Breast epithelium (tissue), 4 donors: ENCODE measurements at places on chromosomes 2 and 18. TPM values are rescaled to one million over a fixed set of nuclear protein-coding genes. Genes with fewer than 3 reads are reported as not detected.
A peak's percentile ranks its signal among the peaks of the same experiment; 100 is the strongest.

DNA sequence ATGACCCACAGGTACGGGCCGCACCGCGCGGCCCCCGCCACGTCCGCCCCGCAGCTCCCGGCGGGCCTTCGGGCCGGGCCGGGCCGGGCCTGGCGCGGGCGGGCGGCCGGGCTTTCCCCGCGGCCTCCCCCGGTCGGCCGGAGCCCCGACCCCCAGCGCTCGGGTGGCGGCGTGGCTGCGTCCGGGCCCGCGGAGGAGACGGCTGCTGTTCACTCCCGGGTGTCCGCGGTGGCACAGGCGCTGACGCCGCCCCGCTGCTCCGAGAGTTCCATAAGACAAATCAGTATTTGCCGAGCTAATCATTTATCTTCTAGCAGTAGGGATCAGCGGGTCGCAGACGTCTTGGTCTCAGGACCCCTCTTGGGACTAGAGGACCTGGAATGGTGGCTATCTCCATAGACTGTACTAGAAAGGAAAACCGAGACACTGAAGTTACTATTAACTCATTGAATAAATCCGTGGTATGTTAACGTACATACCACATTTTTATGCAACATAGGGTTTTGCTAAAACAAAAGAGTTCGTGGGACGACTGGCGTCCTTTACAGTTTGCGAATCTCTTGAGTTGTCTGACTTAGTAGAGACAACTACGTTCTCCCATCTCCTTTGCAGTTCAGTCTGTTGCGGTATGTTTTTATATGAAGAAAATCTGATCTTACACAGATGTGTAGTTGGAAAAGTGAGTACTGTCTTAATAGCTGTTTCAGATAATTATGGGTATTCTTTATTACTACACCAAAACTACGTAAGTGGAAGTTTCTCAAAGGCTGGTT lies 500 bp downstream of the LIMS1 start:
- H3K36me3 ChIP-seq, result no peaks in the 10 kb centered on the region
- H3K27me3 ChIP-seq, result no peaks in the 10 kb centered on the region
- peaks cover 3% of the 10 kb centered on the region for H3K4me1 ChIP-seq
- H3K4me3 ChIP-seq, result peak overlapping the region; percentile 75

- H3K36me3 ChIP-seq, result no peaks in the 10 kb centered on the region
- H3K27ac ChIP-seq, result peak overlapping the region; percentile 85
- peak overlapping the region; percentile 62 for H3K4me3 ChIP-seq
- H3K4me1 ChIP-seq, result no peaks in the 10 kb centered on the region
These were observed 825 bp downstream of the ITGA6 start for GRCh38 chr2:172427990-172428831.

- H3K27me3 ChIP-seq, result no peaks in the 10 kb centered on the region
- H3K27ac ChIP-seq, result no peak overlapping the region
- DNase-seq, result no peak
- no peak overlapping the region for H3K4me3 ChIP-seq
These were observed 54.0 kb downstream of the ERBB4 start for GRCh38 chr2:212484563-212485080.

- H3K4me3 ChIP-seq, result no peak overlapping the region
- H3K27ac ChIP-seq, result no peak overlapping the region
- no peaks in the 10 kb centered on the region for H3K27me3 ChIP-seq
- H3K36me3 ChIP-seq, result no peaks in the 10 kb centered on the region
- no peaks in the 10 kb centered on the region for H3K4me1 ChIP-seq
- DNase-seq, result no peak
These were observed 68.6 kb upstream of the ABCA12 start for GRCh38 chr2:215207041-215207440.

DNA sequence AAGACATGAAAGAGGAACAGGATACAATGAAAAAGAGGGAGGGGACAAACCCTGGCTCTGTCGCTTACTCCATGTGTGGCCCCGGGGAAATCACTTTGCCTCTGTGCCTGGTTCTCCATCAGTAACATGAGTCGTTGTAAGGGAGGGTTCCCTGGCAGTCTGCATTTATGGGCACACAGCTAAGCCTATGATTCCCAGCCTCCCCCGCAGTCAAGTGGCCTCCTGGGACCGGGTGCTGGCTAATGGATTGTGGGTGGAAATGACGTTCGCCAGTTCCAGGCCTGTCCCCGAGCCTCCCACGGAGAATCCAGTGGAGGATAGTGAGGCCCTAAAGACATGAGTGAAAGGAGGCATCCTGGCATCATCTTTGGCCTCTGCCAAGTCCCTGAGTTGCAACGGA lies 42.7 kb downstream of the SFXN5 start:
- no peak overlapping the region for H3K27ac ChIP-seq
- no peak overlapping the region for H3K4me3 ChIP-seq
- no peak for DNase-seq
- H3K4me1 ChIP-seq, result no peaks in the 10 kb centered on the region
- no peaks in the 10 kb centered on the region for H3K36me3 ChIP-seq

DNA sequence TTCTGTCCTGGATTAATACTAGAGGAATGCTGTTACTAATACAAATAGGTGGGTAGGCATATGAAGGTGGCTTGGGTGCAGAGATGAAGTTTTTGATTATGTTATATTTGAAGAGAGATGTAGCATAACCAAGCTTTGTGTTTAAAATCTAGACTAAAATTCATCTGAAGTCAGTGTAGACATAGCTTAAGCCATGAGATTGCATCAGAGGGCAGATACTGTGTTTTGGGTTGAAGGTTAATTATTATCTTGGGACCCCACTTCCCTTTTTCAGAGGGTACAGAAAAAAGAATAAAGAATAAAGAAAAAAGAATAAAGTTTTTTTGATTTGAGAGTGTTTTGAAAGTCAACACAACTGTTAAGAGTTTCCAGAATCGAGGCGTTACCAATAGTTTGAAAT lies 13.0 kb downstream of the PPM1B start:
- no peak for DNase-seq
- no peak overlapping the region for H3K27ac ChIP-seq
- no peaks in the 10 kb centered on the region for H3K36me3 ChIP-seq
- H3K27me3 ChIP-seq, result no peaks in the 10 kb centered on the region

GRCh38 chr2:95032868-95033603 lies 7.5 kb downstream of the MAL start:
- DNase-seq, result no peak
- no peaks in the 10 kb centered on the region for H3K27me3 ChIP-seq
- no peak overlapping the region for H3K4me3 ChIP-seq
- no peaks in the 10 kb centered on the region for H3K36me3 ChIP-seq
- H3K27ac ChIP-seq, result no peak overlapping the region
- no peaks in the 10 kb centered on the region for H3K4me1 ChIP-seq

DNA sequence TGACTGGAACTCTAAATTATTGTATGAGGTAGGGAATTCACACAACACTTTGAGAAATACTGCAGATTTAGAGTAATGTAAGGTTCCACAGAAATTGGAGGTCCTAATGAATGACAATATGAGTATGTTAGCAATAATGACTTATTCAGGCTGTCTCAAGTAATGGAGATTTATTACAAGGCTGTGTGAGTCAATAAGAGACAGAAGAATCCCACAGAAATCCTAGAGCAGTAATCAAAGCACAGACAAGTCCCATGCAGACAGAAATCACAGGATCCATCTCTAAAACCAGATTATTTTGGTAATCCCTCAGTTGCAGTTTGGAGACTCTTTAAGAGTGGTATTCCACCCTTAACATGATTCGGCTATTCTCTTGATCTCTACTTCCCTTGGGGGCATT lies 83.6 kb downstream of the FAM161A start:
- H3K4me3 ChIP-seq, result no peak overlapping the region
- H3K36me3 ChIP-seq, result no peaks in the 10 kb centered on the region
- H3K27me3 ChIP-seq, result no peaks in the 10 kb centered on the region
- no peak overlapping the region for H3K27ac ChIP-seq

Gene SULT1C4
- 19.8 TPM for total RNA-seq

Gene APOB
- total RNA-seq, result 4.3 TPM
